AG08396 (cell line): ENCODE measurements at places on chromosomes 16 and 17.

GRCh38 chr17:77444984-77445759, 304.4 kb downstream of the SEC14L1 start:
- DNase-seq = peak; percentile 51

DNA sequence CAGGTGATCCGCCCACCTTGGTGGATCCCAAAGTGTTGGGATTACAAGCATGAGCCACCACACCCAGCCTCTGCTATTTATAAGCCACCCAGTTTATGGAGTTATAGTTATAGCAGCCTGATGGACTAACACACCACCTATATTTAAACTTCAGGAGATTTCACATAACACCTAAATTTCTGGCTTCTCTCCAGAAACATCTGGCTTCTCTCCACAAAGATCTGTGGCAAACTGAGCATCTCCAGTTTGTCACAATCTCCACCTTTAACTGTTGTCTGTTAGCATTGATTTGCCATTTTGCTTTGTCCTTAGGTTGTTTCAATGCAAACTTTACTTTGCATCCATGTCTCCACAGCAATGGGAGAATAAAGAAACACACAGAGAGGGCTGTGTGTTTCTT, 39.6 kb downstream of the GDE1 start:
- no peak for DNase-seq

DNA sequence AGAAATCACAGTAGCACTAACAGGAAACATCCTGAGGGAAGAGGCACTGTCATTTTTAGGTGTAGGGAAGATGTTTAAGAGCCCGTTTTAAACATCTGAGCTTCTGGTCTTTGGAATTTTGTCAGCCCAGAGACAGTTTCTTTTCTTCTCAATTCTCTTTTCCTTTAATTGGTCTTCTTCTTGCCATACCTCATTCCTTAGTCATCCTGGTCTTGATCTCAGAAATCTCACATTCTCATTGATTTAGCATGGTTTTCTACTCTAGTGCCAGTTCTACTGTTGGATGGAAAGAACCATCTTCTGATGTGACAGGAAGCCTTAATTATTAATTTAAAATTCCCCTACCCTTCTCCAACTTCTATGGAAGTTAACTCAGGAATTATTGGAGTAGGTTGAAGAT, 25.4 kb downstream of the BMERB1 start:
- no peak for DNase-seq

DNA sequence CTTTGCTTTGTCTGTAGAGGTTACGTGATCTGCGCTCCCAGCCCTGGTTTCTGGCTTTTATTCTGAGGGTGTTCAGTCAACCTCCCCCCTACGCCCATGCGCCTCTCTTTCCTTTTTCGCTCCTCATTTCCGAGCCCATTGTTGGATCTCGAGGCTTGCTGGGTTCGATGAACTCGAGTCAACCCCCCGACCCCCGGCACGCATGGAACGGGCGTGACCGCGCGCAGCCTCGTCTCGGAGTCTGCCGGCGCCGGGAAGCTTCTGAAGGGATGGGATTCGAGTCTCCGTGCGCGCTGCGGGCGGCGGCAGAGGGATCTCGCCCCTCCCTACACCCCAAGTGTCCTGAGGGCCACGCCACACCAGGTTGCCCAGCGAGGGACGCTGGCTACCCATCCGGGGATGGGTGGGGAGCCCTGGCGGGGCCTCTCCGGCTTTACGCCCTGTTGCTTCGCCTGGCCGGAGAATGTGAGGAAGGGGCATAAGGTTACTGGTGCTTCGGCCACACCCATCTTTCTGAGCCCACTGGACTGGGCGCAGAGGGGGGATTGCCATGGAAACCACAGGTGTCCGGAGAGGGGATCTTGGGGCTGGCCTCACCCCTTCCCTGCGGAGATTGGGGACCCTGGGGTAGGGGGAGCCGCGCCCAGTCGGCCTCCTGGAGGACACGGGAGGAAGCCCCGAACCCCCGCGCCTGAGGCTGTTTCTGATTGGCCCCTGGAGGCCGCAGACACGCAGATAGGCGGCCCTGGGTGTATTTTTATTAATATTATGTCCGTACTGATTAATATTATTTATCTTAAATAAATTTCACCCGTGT, 1.8 kb downstream of the MAPT start:
- no peak for DNase-seq

DNA sequence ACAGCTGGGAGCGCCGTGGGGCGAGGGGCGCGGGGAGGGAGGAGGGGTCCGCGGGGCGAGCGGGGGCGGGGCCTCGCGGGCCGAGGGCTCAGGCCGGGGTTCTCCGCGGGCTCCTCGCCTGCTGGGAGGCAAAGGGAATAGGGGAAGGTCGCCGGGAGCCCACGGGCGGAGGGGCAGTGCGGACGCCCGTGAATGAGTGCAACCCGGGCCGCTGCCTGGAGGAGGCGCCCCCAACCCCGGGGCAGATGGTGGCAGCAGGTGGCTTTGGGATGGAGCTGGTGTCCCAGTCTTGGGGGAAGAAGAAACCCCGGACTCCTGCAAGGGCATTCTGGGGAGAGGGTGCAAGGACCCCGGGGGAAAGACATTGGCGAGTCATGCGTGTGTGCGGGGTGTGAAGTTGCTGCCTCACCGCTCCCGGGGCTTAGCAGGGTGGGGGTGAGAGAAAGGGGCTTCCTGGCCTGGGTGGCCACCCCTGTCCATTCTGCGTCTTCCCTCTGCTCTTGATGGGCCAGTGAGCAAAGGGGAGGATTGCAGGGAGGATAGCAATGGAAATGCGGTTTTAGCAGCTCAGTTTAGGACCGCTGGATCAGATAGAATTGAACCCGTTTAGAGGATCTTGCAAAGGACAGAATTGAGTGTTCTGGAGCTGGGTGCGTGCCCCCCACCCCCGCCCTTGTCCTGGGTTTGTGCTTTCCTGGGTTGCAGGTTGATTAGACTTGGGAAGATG, 526 bp downstream of the KIAA0513 start:
- peak; percentile 27 for DNase-seq

- DNase-seq = no peak
Observed at GRCh38 chr17:13273806-13274205, 256.0 kb upstream of the ELAC2 start.

GRCh38 chr16:56193951-56194726, 2.9 kb downstream of the GNAO1 start:
- peak; percentile 78 for DNase-seq

GRCh38 chr17:42555122-42555622, 2.4 kb downstream of the HSD17B1 start:
- DNase-seq = no peak

GRCh38 chr16:11796227-11797165, 562 bp downstream of the ZC3H7A start:
- DNase-seq = peak; percentile 68

DNA sequence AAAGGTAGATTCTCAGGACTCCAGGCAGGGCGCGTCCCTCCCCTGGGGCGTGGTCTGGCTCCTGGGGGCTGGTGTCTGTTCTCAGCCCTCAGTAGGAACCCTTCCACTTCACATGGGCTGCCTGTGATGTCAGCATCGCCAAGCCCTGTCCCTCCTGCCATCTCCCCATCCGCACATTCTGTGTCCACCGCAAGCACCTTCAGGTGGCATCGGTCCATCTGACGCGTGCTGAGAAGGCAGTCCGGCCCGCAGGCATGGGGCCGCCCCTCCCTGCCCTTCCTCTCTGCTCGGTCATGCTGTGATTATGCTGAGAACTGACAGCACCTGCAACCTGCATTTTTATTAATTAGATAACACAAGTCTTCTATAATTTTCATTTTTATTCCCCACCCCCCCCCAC, 12.7 kb upstream of the DNAH17 start:
- no peak for DNase-seq

DNA sequence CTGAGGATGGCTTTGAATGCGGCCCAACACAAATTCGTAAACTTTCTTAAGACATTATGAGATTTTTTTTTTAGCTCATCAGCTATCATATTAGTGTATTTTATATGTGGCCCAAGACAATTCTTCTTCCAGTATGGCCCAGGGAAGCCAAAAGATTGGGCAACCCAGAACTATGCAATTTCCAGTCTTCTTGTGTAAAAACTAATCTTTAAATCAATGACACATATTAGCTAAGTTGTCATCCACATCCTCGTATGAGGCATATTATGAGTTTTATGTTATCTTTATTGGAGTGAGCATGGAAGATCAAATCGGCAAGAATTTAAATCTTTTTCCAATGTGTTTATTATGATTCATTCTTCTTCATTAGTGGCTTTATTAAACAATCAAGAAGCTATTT, 198.6 kb upstream of the HSBP1 start:
- no peak for DNase-seq

GRCh38 chr17:17032131-17032692, 10.0 kb upstream of the MPRIP start:
- peak; percentile 90 for DNase-seq

GRCh38 chr16:50688083-50688482, 5.3 kb upstream of the NOD2 start:
- no peak for DNase-seq

DNA sequence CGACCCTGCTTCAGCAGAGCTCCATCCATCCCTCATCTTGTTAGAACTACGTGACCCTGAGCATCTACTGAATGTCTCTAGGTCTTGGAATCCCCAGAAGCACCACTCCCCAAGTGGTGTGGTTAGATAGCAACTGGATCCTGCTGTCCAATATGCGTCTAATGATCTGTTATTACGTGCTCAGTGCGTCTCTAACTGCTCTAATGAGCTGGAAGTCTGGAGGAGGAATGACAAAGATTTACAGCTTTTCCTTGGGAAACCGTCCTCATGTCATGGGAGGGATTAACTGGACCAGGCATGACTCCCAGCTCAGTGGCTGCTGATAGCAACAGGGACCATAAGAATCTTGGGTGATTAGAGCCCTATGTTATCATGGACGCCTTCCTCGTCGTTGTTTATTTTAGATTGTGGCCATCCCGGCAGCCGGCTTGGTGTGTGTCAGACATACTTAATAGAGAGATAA, 150.9 kb downstream of the HS3ST3B1 start:
- DNase-seq = no peak
